ENCODE measurements at places on chromosomes 2 and 18. TPM values are rescaled to one million over a fixed set of nuclear protein-coding genes. Genes with fewer than 3 reads are reported as not detected.

MROH2A gene
- polyA plus RNA-seq = not detected

KRCC1 gene
- polyA plus RNA-seq = 36.2 TPM

IL36B gene
- not detected for polyA plus RNA-seq

DPYSL5 gene
- 19.1 TPM for polyA plus RNA-seq

SAG gene
- 0.10 TPM for polyA plus RNA-seq

RPRM gene
- 1.9 TPM for polyA plus RNA-seq

RAB27B gene
- 0.61 TPM for polyA plus RNA-seq

LCLAT1 gene
- polyA plus RNA-seq = 7.4 TPM

KYNU gene
- 0.67 TPM for polyA plus RNA-seq

SCN2A gene
- polyA plus RNA-seq = 0.05 TPM

DNAJC5G gene
- polyA plus RNA-seq = 0.24 TPM

HSPD1 gene
- 250 TPM for polyA plus RNA-seq

RFX8 gene
- 2.1 TPM for polyA plus RNA-seq

METTL4 gene
- polyA plus RNA-seq = 10.7 TPM

RESP18 gene
- polyA plus RNA-seq = not detected

GALNT5 gene
- 1.9 TPM for polyA plus RNA-seq

LRP2 gene
- 0.01 TPM for polyA plus RNA-seq

ANKAR gene
- 7.6 TPM for polyA plus RNA-seq

COA5 gene
- 42.7 TPM for polyA plus RNA-seq

NCOA1 gene
- polyA plus RNA-seq = 110 TPM

DSG1 gene
- polyA plus RNA-seq = not detected

ASB1 gene
- 45.8 TPM for polyA plus RNA-seq

BMP10 gene
- polyA plus RNA-seq = not detected

ESCO1 gene
- 20.9 TPM for polyA plus RNA-seq

SGO2 gene
- 6.5 TPM for polyA plus RNA-seq

MYOM1 gene
- 731 TPM for polyA plus RNA-seq

IL37 gene
- polyA plus RNA-seq = not detected

ANKRD44 gene
- polyA plus RNA-seq = 18.1 TPM
